Upper lobe of left lung (tissue), 6 donors: ENCODE measurements at places on chromosomes 2 and 18. TPM values are rescaled to one million over a fixed set of nuclear protein-coding genes. Genes with fewer than 3 reads are reported as not detected.
A peak's percentile ranks its signal among the peaks of the same experiment; 100 is the strongest.

- no peak overlapping the region for H3K4me3 ChIP-seq
- DNase-seq: no peak
- no peaks in the 10 kb centered on the region for H3K4me1 ChIP-seq
Measured at GRCh38 chr2:143482316-143482715, 353.1 kb downstream of the ARHGAP15 start.

DNA sequence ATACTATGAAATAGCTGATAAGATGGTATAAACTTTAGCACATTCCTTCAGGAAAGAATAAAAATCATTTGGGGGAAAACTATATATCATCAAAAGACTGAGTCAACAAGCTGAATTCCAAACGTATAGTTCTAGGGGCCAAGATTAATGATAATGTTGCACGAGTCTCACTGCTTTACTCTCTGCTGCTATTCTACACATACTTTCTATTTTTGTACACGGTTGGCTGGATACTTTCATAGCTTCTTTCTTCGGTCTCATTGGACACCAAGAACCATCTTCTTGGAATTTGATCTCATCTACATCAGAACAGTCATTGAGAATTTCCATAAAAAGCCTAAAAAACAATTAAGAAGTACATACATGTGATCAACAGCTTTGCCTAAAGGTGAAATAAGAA, 72.7 kb upstream of the ST8SIA5 start:
- H3K27ac ChIP-seq: no peak overlapping the region
- DNase-seq: no peak
- no peaks in the 10 kb centered on the region for H3K27me3 ChIP-seq

GRCh38 chr2:215460682-215461382, 25.0 kb upstream of the FN1 start:
- no peak overlapping the region for H3K27ac ChIP-seq
- DNase-seq: no peak
- no peak overlapping the region for H3K4me3 ChIP-seq
- no peaks in the 10 kb centered on the region for H3K27me3 ChIP-seq
- no peaks in the 10 kb centered on the region for H3K36me3 ChIP-seq
- no peaks in the 10 kb centered on the region for H3K4me1 ChIP-seq

DNA sequence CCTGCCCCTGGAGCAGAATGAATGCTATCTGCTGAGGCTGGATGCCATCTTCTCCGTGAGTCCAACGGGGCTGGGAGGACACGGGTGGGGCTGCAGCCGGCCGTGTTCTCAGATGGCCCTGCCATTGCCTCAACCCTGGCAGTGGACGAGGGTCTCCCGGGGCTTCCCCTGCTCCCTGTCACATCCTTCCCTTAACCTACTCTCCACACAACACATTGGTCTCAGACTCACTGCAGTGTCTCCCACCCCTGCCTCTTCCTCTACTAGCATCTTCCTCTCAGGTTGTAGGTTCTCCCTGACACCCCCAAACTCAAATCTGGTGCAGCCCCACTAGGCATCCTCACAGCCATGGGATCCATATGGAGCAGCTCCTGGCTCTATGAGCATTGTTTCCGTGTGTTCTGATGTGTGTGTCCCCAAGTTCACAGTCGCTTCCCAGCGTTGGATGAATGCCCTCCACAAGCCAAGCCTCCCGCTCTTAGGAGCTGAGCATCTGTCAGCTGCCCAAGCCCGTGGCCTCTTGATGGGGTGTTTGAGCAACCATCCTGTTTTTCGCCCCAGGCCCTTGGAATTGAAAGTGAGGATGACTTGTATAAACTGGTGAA, 27.8 kb downstream of the OTOF start:
- H3K4me1 ChIP-seq: no peaks in the 10 kb centered on the region
- no peak overlapping the region for H3K27ac ChIP-seq
- H3K36me3 ChIP-seq: no peaks in the 10 kb centered on the region
- peak; percentile 46 for DNase-seq

- no peak overlapping the region for H3K27ac ChIP-seq
- no peaks in the 10 kb centered on the region for H3K36me3 ChIP-seq
- no peaks in the 10 kb centered on the region for H3K4me1 ChIP-seq
- no peak for DNase-seq
- H3K4me3 ChIP-seq: no peak overlapping the region
Measured at GRCh38 chr2:23207871-23208270, 177.1 kb upstream of the KLHL29 start.

Gene IL18RAP
- total RNA-seq: 13.4 TPM

GRCh38 chr2:99609851-99610381, 120.1 kb upstream of the REV1 start:
- no peaks in the 10 kb centered on the region for H3K36me3 ChIP-seq
- DNase-seq: no peak
- no peaks in the 10 kb centered on the region for H3K27me3 ChIP-seq
- H3K4me1 ChIP-seq: no peaks in the 10 kb centered on the region
- no peak overlapping the region for H3K27ac ChIP-seq

- H3K4me3 ChIP-seq: no peak overlapping the region
- H3K36me3 ChIP-seq: no peaks in the 10 kb centered on the region
- H3K27ac ChIP-seq: no peak overlapping the region
- DNase-seq: peak; percentile 34
Measured at GRCh38 chr2:114642988-114643553, 200.6 kb downstream of the DPP10 start.

GRCh38 chr2:225083276-225083675, 41.0 kb upstream of the DOCK10 start:
- no peaks in the 10 kb centered on the region for H3K4me1 ChIP-seq
- H3K27ac ChIP-seq: no peak overlapping the region
- no peaks in the 10 kb centered on the region for H3K36me3 ChIP-seq

GRCh38 chr2:43139501-43139900, 86.9 kb downstream of the ZFP36L2 start:
- no peak overlapping the region for H3K4me3 ChIP-seq
- H3K36me3 ChIP-seq: no peaks in the 10 kb centered on the region
- DNase-seq: no peak
- peak overlapping the region; percentile 71 for H3K27ac ChIP-seq

Gene ATP5F1A
- 350 TPM for total RNA-seq

DNA sequence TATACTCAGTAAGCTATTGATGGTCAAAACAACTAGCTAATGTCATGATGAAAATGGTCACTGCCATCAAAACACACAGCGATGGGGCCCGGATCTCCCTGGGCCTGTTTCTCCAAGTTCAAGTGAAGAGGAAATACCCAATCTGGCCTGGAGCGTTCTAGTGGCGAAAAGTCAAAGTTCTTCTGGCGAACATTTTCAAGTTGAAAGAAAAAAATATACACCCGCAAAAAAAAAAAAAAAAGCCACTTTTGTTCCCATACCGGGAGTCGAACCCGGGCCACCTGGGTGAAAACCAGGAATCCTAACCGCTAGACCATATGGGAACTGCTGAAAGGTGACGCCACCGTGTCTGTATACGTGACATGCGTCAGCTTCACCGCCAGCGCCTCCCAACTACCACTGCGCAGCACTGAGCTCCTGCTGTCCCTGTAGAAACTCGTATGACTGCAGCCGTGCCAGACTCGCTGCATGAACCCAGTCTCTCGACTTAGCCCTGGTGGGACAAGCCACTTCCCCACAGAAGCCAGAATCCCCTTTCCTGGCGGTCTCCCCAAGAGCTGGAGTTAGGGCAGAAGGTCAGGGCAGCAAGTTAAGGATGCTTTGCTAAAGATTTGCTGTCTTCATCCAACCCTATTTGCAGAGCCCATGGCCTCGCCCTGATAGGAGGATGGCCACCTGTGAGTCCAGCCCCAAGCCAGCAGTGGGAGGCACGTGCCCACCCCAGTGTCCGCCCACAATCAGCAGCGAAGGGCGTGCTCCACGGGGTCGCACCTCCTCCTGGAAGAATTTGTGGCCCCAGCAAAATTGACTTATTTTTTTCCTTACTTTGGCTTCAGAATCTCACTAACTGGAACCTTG, 5.6 kb upstream of the IMP4 start:
- H3K27me3 ChIP-seq: no peaks in the 10 kb centered on the region
- H3K4me1 ChIP-seq: peaks cover 20% of the 10 kb centered on the region
- H3K36me3 ChIP-seq: peaks cover 13% of the 10 kb centered on the region
- peak; percentile 80 for DNase-seq

Gene CLEC4F
- total RNA-seq: 1.0 TPM

GRCh38 chr2:99085421-99085820, 56.1 kb upstream of the C2orf15 start:
- H3K27me3 ChIP-seq: no peaks in the 10 kb centered on the region
- H3K27ac ChIP-seq: no peak overlapping the region
- no peak for DNase-seq

DNA sequence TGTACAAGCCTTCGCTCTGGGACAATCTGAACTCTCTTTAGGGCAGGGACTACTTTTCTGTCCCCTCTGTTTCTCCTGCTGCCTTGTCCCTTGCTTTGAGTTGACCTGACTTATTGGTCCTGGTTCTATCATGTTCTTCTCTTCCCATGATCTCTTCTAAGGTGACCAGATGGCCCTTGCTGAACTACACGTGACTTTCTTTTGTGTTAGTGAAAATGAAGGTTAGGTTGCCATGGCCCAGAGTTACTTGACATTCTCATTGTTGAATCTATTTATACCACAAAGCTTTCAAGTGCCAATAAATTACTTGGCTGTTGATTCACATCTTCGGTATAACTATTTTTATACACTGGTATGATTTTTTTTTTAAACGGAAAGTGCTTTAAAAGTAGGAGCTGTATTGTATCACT, 24.4 kb downstream of the MRPL33 start:
- H3K4me1 ChIP-seq: peaks cover 24% of the 10 kb centered on the region
- no peaks in the 10 kb centered on the region for H3K27me3 ChIP-seq
- peak overlapping the region; percentile 43 for H3K27ac ChIP-seq
- DNase-seq: no peak
- H3K36me3 ChIP-seq: no peaks in the 10 kb centered on the region
- no peak overlapping the region for H3K4me3 ChIP-seq

Gene NETO1
- total RNA-seq: not detected

Gene OSR1
- total RNA-seq: 11.9 TPM

GRCh38 chr2:111173856-111174255, 53.1 kb downstream of the BCL2L11 start:
- H3K4me1 ChIP-seq: no peaks in the 10 kb centered on the region
- DNase-seq: peak; percentile 35
- H3K36me3 ChIP-seq: no peaks in the 10 kb centered on the region
- H3K27ac ChIP-seq: no peak overlapping the region

Gene ANKRD30BL
- total RNA-seq: not detected

DNA sequence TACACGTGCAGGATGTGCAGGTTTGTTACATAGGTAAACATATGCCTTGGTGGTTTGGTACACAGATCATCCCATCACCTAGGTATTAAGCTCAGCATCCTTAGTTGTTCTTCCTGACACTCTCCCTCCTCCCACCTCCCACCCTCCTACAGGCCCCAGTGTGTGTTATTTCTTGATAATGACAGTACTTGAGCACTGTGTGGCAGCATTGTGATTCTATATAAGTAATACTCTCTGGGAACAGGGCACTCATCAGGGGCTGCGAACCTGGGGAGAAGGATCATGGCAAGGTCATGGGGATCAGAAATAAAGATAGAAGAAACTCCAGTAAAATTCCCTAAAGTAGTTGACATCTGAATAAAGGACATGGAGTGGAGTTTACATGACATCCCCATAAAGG, 1256.2 kb upstream of the CRIM1 start:
- H3K36me3 ChIP-seq: no peaks in the 10 kb centered on the region
- H3K27ac ChIP-seq: no peak overlapping the region
- H3K4me1 ChIP-seq: no peaks in the 10 kb centered on the region
- no peak overlapping the region for H3K4me3 ChIP-seq

DNA sequence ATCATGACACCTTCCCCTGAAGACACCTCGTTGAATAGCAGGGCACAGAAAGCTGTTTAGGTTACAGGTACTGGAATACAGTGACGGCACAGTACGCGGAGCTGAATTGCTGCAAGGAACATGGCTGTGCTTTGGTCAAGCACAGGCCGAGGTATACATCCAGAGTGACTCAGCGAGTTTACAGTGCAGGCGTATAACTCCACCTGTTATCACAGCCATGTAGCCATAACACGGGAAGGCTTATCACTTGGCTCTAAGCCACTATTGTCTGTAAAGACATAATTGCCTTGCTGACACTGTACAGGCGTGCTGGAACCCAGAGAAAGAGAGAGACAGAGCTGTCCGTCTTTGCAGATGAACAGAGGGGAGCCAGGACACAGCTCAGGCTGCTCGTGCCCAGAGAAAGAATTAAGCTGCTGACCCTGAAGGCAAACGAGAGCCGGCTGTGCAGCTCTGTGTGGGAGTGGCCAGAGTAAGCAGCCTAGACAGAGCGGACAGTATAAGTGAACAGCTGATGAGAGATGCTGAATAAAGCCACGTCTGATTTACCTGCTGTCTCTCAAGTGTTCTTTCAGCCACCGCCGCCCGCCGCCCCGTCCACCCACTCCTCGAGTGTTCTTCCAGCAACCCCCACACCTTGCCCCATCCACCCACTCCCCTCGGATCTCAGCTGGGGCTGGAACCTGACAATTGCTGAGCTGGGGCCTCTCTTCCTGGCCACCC, 87.3 kb upstream of the PPP1CB start:
- H3K27me3 ChIP-seq: no peaks in the 10 kb centered on the region
- peaks cover 44% of the 10 kb centered on the region for H3K4me1 ChIP-seq
- peak overlapping the region; percentile 67 for H3K27ac ChIP-seq
- H3K4me3 ChIP-seq: no peak overlapping the region
- no peak for DNase-seq

Gene RHOB
- total RNA-seq: 193 TPM

GRCh38 chr2:101873543-101873942, 118.2 kb upstream of the IL1R2 start:
- no peak overlapping the region for H3K27ac ChIP-seq
- H3K27me3 ChIP-seq: no peaks in the 10 kb centered on the region
- peaks cover 94% of the 10 kb centered on the region for H3K36me3 ChIP-seq
- no peaks in the 10 kb centered on the region for H3K4me1 ChIP-seq
- no peak overlapping the region for H3K4me3 ChIP-seq

DNA sequence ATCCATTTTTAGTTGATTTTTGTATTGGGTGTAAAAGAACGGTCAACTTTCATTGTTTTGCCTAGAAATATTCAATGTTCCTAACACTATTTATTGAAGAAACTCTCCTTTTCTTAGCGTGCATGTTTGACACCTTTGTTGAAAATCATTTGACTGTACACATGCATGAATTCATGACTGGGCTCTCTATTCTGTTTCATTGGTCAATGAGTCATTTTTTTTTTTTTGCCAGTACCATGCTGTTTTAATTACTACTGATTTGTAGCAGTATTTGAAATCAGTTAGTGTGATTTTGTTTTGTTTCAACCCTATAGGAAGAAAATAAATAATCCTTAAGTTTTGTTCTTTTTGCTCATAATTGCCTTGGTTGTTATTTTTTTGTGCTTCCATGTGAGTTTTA, 828.7 kb downstream of the SUCLG1 start:
- DNase-seq: no peak
- no peak overlapping the region for H3K4me3 ChIP-seq
- no peaks in the 10 kb centered on the region for H3K27me3 ChIP-seq
- no peaks in the 10 kb centered on the region for H3K4me1 ChIP-seq
- H3K36me3 ChIP-seq: no peaks in the 10 kb centered on the region
- no peak overlapping the region for H3K27ac ChIP-seq
